T-helper 17 cell (primary cell): ENCODE measurements at places on chromosomes 2 and 18. TPM values are rescaled to one million over a fixed set of nuclear protein-coding genes. Genes with fewer than 3 reads are reported as not detected.
A peak's percentile ranks its signal among the peaks of the same experiment; 100 is the strongest.

DNA sequence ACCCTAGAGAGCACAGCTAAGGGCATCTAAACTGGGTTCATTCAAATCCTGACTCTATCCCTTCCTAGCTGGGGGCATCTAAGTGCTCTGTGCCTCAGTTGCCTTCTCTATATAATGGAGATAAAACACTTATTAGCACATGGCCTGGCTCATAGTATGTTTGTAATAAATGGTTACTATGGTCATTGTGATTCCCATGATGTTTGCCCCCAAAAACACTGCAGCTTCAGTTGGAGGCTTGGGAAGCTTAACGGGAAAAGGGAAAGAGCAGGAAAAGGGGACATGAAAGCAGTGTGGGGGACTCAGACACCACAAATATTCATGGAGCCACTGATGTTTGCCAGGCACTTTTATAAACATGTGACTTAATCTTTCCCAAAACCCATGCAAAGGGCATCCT, 118.1 kb downstream of the INHBB start:
- DNase-seq: no peak

- no peak for DNase-seq
Measured at GRCh38 chr2:80324525-80324924, 20.0 kb upstream of the LRRTM1 start.

Gene CRACDL
- 0.55 TPM for total RNA-seq

Gene GPR45
- total RNA-seq: not detected

DNA sequence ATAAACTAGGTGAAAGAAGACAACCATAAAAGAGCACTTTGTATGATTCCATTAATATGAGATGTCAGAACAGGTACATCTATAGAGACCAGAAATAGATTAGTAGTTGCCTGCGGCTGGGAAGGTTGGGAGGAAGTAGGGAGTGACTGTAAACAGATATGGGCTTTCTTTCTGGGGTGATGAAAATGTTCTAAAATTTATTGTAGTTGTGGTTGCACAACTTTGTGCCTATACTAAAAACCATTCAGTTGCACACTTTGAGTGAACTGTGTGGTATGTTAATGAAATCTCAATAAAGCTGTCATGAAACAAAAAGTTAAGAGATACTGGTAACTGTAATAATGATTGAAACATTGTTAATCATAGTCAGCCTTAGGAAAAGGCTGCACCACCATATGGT, 152.7 kb upstream of the ALPP start:
- no peak for DNase-seq

DNA sequence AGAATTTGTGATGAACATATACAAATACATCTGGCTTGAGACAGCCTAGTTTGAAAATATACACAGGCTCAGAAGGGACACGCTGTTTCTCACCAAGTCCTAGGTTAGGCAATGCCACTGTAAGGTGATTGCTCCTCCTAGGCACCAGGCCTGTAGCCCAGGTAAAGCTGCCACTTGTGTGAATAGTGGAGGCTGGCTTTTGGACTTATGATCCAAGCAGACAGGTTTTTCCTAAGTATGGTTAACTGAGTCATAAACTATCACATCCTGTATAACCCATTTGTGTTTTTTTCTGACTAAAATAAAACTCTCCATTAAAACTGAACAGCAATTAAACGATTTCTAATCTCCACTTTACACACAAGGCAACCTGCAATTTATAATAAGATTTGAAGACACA, 81.0 kb downstream of the SEMA4F start:
- DNase-seq: no peak

Gene DAPL1
- total RNA-seq: not detected

GRCh38 chr2:84896567-84896966, 8.9 kb upstream of the TMSB10 start:
- no peak for DNase-seq

Gene UBE2E3
- 38.2 TPM for total RNA-seq

- DNase-seq: no peak
Measured at GRCh38 chr2:167492486-167492885, 604.2 kb downstream of the XIRP2 start.

Gene TNFAIP6
- not detected for total RNA-seq

DNA sequence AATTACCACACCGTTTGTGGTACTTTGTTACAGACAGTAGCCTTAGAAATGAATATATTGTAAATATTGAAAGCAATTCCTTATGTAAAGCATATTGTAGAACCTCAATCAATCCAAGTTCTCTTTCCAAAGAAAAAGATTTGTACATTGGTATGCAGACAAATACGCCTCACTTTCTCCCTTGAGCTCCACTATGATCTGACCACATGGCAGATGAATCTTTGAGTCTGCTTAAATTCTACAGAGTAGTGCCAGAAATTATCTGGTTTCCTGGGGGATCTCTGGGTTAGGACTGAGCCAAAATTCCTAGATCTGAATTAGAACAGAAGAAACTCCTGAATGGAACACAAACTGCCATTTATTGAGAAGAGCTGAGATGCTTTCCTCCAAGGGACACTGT, 99.0 kb downstream of the CPO start:
- DNase-seq: no peak

- DNase-seq: no peak
Measured at GRCh38 chr2:59301466-59302402, 1060.6 kb upstream of the FANCL start.

Gene LBX2
- total RNA-seq: 0.26 TPM

GRCh38 chr2:218513676-218514075, 54.5 kb downstream of the USP37 start:
- no peak for DNase-seq

DNA sequence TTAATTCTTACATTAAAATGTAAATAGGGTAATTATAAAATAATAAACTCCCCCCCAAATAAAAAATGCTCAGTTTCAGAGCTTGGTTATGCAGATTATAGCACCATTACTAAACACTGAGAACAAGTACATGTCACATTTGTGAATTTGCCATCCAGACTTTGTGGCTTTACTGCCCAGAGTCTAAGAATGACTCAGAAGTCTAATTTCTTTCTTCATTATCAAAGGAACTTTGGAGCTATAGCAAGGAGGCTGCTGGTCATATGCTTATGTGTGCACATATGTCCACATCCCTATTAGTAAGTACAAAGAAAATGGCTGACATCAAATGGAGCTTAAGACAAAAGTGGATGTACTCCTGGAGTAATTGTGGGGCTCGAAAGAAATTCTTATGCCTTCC, 248.5 kb upstream of the SESTD1 start:
- no peak for DNase-seq

Gene GPR75
- 2.7 TPM for total RNA-seq

DNA sequence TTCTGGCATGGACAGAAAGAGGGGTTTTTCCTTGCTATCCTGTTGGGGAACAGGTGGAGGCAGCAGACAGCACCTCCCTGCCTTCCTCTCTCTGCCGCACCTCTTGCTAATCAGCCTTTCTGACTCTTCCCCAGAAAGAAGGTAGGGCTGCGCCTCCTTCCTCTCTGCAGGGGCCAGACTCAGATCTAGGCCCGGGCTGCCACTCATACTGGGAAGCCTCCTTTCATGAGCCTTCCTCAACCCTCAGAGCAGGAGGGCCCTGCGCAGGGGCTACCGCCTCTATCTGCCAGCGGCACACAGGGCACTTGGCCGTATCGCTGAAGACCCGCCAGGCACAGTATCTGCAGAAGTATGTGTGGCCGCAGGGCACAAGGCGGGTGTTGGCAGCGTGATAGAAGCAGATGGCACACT, 7.1 kb downstream of the NEURL3 start:
- no peak for DNase-seq

- no peak for DNase-seq
Measured at GRCh38 chr2:149213764-149214493, 116.5 kb upstream of the LYPD6 start.

DNA sequence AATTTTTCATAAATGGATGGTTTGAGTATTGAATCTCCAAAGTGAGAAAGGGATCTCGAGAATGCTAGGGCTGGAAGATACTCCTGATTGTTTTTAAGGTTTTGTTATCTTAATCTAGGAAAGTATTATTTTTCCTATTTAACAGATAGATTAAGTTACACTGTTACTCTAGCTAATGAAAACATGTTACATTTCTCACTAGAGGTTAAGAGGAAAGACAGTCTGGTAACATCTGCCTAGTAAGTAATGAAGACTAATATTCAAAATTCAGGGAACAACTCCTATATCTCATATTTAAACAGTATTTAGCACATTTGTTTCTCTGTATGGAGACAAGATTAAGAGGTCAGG, 2.0 kb downstream of the GALNT3 start:
- DNase-seq: no peak

Gene GREB1
- 1.1 TPM for total RNA-seq

DNA sequence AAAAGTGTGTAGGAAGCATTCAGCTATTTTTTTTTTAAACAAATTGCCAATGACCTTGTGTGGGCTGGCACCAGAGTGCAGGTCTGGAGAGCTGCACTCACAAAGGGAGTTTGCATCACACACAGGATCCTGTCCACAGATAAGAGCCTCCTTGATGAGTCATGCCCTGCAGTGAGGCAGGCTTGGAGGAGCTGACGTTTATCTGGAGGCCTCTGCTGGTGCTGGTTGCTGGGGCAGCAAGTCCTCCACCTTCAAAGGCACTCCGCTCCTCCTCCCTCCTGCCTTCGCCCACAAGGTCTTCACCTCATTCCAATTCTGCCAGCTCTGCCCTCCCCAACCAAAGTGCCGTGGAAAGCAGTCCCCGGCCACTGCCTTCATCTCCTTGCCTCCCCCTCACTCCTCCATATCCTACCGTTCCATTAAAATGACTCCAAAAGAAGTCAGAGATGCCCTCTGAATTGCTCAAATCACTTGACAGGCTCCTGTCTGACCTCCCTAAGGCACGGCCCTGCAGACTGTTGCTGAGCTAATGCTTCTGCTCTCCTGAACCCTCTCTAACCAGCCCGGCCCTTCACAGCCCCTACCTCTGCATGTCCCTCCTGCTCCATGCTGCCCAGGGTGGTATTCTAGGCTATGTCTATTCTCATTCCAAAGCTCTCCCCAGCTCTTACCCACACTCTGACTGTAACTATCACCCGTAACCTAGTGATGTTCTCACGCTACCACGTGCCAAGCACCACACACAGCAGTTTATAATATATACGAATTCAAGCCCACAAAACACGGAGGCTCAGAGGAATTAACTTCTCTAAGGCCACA, 30.9 kb downstream of the LONRF2 start:
- peak; percentile 23 for DNase-seq

GRCh38 chr2:8334866-8335325, 347.0 kb upstream of the ID2 start:
- DNase-seq: no peak

Gene LYPD6B
- 1.4 TPM for total RNA-seq

DNA sequence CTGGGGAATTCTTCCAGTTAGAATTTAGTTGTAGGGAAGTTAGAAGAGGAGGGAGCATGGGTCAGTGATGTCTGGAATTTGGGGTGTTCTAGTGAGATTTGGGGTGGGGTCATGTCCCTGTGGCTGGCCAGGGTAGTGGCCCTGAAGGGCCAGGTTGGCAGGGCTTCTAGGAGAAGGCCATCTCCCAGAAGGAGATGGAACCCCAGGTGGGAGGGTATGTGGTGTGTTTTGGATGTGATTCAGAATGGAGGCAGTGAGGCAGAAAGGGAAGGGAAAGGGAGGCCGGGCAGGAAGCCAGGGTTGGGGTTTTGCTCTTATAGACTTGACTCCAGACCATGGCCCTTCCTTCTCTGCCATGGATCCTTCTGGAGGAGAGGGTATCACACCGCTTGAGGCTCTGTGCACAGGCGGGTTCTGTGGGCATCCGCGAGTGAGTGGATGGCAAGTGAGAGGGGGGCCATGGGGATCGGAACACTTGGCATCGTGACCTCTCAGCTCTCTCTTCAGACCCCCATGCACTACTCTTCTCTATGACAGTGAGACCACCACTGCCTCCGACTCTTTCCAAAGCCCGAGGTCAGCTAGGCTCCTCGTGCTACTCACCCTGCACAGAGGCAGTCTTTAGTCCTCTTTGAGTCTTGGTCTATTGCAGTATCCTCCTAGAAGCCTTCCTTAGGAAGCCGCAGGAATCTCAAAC, 7.3 kb downstream of the GREB1 start:
- DNase-seq: no peak

DNA sequence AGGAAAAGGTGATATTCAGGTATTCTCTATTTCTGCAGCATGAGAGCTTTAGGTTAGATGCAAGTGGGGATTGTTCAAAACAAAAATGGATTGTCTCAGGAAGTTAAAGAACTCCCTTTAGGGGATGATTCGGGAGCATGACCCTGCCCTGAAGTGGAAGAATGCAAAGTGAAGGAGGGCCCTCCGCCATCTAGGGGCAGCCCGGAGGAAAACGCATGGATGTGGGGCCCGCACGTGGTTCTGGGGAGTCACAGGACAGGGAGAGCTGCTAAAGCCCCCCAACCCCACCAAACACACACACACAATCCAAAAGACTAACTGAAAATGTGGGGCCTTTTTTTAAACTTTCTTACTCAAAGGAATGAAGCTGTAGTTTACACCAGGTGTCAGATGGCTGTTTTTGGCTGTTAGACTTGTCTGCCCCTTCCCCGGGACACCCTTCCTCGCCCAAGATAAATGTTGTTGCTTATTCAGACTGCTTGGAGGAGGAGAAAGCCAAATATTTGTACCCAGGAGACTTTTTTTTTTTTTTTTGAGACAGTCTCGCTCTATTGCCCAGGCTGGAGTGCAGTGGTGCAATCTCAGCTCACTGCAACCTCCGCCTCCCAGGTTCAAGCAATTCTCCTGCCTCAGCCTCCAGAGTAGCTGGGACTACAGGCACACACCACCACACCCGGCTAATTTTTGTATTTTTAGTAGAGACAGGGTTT, 78.8 kb downstream of the HNRNPLL start:
- no peak for DNase-seq

- DNase-seq: no peak
Measured at GRCh38 chr18:34872066-34872465, 162.0 kb downstream of the DTNA start.

DNA sequence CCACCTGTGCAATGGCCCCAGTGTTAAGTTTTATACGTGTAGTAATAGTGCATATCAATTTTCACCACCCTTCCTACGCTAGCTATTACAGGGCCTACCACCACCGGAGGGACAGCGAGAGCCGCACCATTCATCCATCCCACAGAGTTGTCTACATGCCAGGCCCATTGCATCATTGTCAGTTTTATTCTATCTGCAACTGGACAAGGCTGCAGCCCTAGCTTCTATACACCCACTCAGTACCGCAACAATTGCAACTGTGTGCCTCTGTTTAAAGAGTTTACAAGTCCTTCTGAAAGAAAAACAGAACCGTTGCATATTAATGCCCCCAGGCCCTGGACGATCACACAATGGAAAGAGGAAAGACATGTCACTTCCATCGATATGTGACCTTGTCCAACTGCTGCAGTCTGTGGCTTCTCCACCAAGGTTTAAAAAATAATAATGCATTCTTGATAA, 58.6 kb downstream of the ZEB2 start:
- no peak for DNase-seq

Gene CRYGD
- not detected for total RNA-seq

Gene RBM45
- total RNA-seq: 6.0 TPM

GRCh38 chr2:240463274-240463865, 27.9 kb downstream of the GPC1 start:
- DNase-seq: no peak

- DNase-seq: no peak
Measured at GRCh38 chr2:234448506-234449184, 48.2 kb downstream of the ARL4C start.
